Bronchus fibroblast of lung (primary cell): ENCODE measurements at places on chromosomes 7 and 10. TPM values are rescaled to one million over a fixed set of nuclear protein-coding genes. Genes with fewer than 3 reads are reported as not detected.

STRIP2 gene
- 5.6 and 8.6 TPM in 2 replicates for total RNA-seq

STEAP4 gene
- under 0.01 and 0.17 TPM in 2 replicates for total RNA-seq

SEMA3D gene
- 0.15 and 0.50 TPM in 2 replicates for total RNA-seq

FGFBP3 gene
- 1.3 and 2.2 TPM in 2 replicates for total RNA-seq

CPVL gene
- total RNA-seq: not detected in 2 replicates

NEUROG3 gene
- total RNA-seq: not detected in 2 replicates
